Progenitor cell of endocrine pancreas (in vitro differentiated cells): ENCODE measurements at places on chromosomes 4 and X. TPM values are rescaled to one million over a fixed set of nuclear protein-coding genes. Genes with fewer than 3 reads are reported as not detected.

DNA sequence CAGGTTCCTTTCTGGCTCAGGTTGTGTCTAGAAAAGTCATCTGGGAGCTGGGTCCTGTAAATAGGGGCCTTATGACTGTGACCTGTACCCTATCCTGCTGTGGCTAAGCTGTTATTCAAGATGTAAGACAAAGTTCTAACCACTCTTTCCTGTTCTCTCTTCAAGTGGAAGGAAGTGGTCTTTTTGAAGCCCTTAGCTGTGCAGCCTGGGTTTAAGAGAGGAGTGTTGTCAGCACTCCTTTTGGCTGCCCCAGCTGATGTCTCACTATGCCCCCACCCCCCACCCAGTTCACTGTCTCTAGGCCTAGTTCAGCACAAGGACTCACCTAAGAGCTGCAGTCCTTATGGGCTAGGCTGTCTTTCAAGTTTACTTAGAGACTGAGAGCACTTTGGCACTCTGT, 1069.5 kb downstream of the FAM133A start:
- no peak for DNase-seq

DNA sequence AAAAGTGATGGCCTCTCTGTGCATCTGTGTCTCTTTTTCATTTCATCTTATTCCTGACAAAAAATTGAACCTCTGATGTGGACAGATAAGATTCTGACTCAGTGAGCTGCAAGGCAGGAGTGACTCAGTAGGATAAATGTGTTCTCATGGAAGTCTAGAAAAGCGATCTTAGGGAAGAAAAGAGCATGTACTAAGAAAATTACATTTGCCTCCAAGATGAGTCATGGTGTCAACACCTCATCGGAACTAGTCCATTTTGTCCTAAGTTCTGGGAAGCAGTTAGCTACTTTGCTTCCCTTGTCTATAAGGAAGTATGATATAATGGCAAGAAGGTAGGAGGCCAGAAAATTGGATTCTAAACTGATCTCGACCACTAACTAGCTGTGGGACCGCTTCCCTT, 83.5 kb upstream of the AFF2 start:
- DNase-seq: no peak

DNA sequence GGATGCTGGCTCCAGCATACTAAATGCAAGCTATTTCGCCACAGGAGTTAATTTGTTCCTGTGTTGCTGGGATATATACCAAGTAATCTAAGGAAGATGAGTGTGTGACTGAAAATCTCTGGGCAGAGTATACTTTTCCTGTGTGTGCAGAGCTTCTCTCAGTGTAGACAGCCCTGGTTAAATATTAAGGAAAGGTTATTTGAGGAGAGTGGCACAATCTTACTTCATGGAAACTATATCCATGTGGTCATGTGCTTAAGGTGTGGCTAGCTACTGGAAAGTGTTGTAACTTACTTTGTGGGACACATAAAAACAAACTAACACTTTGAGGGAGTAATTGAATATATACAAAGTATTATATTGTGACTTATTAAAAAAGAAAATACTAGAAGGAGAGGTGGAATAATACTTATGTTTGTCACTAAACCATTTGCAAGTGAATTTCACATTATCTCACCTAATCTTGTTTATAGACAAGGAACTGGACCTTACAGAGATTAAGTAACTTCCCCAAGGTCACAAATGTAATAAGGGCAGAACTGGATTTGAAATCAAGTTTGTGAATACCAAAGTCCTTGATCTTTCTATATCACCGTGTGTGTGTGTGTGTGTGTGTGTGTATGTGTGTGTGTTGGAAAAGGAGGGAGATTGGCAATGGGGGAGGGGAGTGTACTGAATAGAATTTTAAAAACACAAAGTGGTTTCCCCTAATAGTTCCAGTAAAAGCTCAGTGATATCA, 408.2 kb upstream of the NR3C2 start:
- no peak for DNase-seq

DNA sequence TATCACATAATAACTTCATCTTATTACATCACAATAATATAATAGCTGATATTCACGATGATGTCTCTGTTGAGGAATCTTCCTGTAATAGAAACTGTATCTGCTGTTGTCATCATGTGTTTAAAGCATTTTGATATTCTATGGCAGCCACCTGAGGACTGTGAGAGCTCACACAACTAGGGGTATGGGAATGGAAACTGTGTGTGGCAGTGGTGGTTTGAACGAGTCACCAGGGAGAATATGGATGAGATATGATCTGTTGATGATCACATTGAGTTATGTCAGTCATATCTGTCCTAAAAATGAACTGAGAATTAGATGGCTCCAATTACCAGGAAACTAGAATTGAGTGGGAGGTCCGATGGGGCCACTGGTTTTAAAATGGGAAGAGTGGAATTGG, 169.6 kb downstream of the MID1IP1 start:
- DNase-seq: no peak

The SOD3 gene
- 5.0 and 6.2 TPM in 2 replicates for total RNA-seq
